ENCODE measurements at places on chromosomes 2 and 18. TPM values are rescaled to one million over a fixed set of nuclear protein-coding genes. Genes with fewer than 3 reads are reported as not detected.
A peak's percentile ranks its signal among the peaks of the same experiment; 100 is the strongest.

DNA sequence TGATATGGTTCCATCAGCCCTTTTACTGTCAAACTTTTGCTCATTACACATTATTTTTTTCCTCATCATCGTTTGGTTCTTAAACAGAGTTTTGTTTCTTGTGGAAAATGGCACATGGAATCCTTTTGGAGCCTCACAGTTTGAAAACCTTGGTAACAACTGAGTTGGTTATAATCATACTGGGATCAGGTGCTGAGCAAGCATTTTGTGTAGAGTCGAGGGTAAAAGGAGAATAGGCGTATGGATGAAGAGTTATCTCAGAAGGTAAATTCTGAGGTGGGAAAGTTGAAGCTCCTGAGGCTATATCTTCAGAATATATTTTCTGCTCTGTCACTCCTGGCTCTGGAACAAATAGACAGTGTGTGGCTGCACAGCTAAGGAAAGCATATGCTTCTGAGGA lies 274.0 kb upstream of the DSEL start:
- no peaks in the 10 kb centered on the region for H3K27me3 ChIP-seq
- H3K36me3 ChIP-seq = no peaks in the 10 kb centered on the region
- H3K27ac ChIP-seq = no peak overlapping the region
- H3K4me1 ChIP-seq = no peaks in the 10 kb centered on the region
- DNase-seq = no peak

- H3K36me3 ChIP-seq = peaks cover 71% of the 10 kb centered on the region
- peak overlapping the region; percentile 14 for H3K4me3 ChIP-seq
- peaks cover 48% of the 10 kb centered on the region for H3K4me1 ChIP-seq
Observed at GRCh38 chr2:10655499-10656225, 34.1 kb downstream of the NOL10 start.

DNA sequence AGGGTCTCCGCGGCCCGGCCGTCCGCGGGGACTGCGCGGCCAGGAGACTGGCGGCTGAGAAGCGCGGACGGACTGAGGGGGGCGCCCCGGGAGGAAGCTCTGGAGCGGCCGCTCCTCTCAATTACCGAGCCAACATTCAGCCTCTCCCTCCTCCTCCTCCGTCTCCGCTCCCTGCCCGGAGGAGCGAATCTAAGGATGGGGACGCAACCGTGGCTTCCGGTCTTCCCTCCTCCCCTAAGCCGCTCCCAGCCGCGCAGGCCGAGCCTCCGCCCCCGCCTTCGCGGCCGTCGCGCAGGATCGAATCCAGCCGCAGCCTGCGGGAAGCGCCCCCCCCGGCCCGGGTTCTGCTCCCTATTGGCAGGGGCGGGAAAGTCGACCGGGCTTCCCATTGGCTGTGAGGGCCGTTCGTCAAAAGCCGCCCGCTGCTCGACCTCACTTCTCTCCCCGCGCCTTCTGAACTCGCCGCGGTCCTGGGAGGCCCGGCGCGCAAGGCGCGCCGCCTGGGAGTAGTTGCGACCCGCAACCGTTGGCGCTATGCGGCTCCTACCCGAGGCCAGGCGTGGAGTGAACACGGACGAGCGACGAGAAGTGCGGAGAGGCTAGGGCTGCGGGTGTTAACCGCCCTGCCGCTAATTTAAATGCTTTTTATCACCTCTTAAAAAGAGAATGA lies at the start of gene HNRNPLL:
Gene HNRNPLL (minus strand): TSS at position 197 of the 670 bp plus-strand sequence. CDS start 302 bp downstream, outside the sequence.
- peak within 1 kb of the TSS; percentile 97 for H3K4me3 ChIP-seq
- peaks cover 20% of the 10 kb centered on the region for H3K36me3 ChIP-seq

- no peak overlapping the region for H3K4me3 ChIP-seq
- H3K4me1 ChIP-seq = no peaks in the 10 kb centered on the region
- DNase-seq = peak; percentile 23
- H3K36me3 ChIP-seq = no peaks in the 10 kb centered on the region
Observed at GRCh38 chr18:11533942-11534496, 75.4 kb upstream of the SLC35G4 start.

The RIT2 gene
- total RNA-seq = not detected

The COX7A2L gene
- 88.4 TPM for total RNA-seq

GRCh38 chr2:178267660-178268059 lies 73.3 kb downstream of the OSBPL6 start:
- H3K27me3 ChIP-seq = peaks cover 8% of the 10 kb centered on the region
- H3K36me3 ChIP-seq = no peaks in the 10 kb centered on the region
- DNase-seq = no peak
- no peak overlapping the region for H3K4me3 ChIP-seq
- no peak overlapping the region for H3K27ac ChIP-seq

DNA sequence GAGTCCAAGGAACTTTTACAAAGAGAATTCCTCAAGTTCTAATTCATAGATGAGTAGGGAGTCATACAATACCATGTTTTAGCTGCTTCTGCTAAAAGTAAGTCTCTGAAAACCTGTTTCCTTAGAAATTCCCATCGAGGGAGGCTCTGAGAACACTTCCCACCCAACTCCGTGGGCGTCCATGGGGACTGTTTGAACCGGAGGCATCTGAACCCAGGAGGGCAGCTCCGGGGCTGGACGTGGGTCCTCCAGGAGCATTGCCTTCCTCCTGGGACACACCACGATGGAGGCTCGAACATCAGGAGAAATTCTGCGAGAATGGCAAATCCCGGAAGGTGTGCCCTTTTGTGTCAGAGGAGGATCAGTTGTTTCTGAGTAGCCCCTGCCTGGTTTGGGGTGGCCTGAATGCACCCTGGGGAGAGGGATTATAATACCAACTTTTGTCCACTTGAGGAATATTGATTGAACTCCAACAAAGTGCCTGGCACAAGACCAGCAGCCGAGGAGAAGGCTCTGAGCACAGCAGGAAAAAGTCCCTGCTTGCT lies 327.5 kb upstream of the SALL3 start:
- no peaks in the 10 kb centered on the region for H3K27me3 ChIP-seq
- no peak for DNase-seq
- no peak overlapping the region for H3K4me3 ChIP-seq

DNA sequence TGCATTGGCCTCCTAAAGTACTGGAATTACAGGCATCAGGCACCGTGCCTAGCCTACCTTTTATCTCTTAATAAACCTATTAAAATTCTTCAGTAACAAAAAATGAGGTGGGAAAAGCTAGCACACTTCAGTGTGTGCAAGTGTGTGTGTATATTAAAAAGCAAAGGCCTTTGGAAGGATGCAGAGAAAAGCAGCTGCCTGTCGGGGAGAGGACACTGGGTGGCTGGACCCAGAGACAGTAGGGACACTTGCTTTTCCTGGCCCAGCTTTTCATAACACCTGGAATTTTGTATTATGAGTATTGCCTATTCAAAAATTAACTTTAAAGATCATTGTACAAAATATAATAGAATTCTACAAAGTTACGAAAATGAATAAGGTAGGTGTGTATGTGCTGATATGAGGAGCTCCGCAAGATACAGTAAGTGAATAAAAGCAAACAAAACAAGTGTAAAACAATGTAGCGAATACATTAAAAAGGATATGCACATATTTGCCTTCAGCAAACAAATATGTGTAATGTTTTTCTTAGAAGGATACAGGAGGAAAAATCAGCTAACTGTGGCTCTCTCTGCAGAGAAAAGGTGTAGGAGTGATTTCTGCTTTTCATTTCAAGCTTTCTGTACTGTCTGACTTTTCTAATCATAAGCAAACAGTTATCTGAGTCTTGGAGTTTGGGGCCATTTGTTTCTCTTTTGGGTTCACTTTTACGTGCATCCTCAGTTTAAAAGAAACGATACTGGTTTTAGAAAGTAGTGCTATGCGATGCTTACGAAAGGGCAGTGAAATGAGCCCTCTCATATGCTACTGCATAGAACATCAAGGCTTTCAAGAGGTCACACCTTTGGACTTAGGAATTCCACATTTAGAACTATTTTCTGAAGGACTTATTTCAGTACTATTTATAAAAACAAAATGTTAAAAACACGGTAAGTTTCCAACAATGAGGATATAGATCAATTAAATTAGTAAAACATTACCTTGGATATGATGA lies 70.8 kb downstream of the USP40 start:
- H3K4me1 ChIP-seq = peaks cover 2% of the 10 kb centered on the region
- no peak for DNase-seq
- H3K36me3 ChIP-seq = peaks cover 9% of the 10 kb centered on the region
- no peak overlapping the region for H3K4me3 ChIP-seq
- H3K27me3 ChIP-seq = no peaks in the 10 kb centered on the region
- H3K27ac ChIP-seq = no peak overlapping the region

- no peak overlapping the region for H3K27ac ChIP-seq
- DNase-seq = no peak
- no peaks in the 10 kb centered on the region for H3K36me3 ChIP-seq
- H3K4me1 ChIP-seq = no peaks in the 10 kb centered on the region
Observed at GRCh38 chr18:36629836-36630235, 199.0 kb downstream of the TPGS2 start.

DNA sequence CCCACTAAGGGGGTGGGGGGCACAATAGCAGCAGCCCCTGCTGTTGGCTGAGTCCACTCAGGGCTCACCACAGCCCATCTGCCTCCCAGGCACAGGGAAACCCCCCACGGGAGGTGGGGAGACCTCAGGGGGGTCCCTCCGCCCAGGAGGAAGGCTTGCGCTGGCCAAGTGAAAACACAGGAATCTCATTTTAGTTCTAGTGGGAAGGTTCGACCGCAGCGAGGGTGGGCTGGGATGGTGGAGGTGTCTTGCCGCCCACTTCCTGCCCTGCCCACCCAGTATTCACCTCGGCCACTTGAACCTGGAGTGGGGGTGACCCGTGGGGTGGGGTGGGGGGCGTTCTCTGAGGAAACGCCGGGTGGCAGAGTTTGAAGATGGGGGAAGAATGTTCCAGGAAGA lies 6.9 kb upstream of the BOK start:
- no peak for DNase-seq
- H3K36me3 ChIP-seq = no peaks in the 10 kb centered on the region
- H3K27ac ChIP-seq = no peak overlapping the region
- H3K27me3 ChIP-seq = peaks cover 22% of the 10 kb centered on the region
- H3K4me1 ChIP-seq = peaks cover 6% of the 10 kb centered on the region

The SLC4A3 gene
- total RNA-seq = not detected

The GTF2A1L gene
- not detected for total RNA-seq

The ASAP2 gene
- total RNA-seq = 0.83 TPM

- H3K36me3 ChIP-seq = no peaks in the 10 kb centered on the region
- no peak overlapping the region for H3K4me3 ChIP-seq
- no peak overlapping the region for H3K27ac ChIP-seq
- peaks cover 7% of the 10 kb centered on the region for H3K4me1 ChIP-seq
Observed at GRCh38 chr18:9330419-9330818, 4.2 kb upstream of the TWSG1 start.

- H3K4me1 ChIP-seq = no peaks in the 10 kb centered on the region
- H3K27ac ChIP-seq = no peak overlapping the region
- peaks cover 20% of the 10 kb centered on the region for H3K27me3 ChIP-seq
- H3K4me3 ChIP-seq = no peak overlapping the region
Observed at GRCh38 chr18:22728481-22729105, 204.5 kb upstream of the RBBP8 start.

The DSEL gene
- not detected for total RNA-seq

The PAX3 gene
- total RNA-seq = not detected

DNA sequence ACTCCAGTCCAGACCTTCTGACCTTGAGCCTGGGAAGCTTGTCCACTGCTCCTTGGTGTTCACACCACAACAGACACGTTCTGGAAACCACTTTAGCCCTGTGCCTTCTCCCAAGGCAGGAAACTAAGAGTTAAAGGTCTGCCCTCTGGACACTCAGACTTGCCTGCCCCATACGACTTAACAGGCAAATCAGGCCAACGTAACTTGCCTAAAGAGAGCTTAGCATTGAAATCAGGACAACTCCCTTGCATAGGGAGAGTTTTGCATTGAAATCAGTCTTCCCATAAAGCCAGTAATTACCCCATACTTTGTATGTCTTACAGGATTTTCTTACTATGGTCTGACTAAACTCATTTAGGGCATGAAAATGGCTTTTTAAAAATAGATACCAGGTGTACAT lies 18.5 kb downstream of the NFE2L2 start:
- peak overlapping the region; percentile 79 for H3K27ac ChIP-seq
- no peak overlapping the region for H3K4me3 ChIP-seq
- H3K27me3 ChIP-seq = no peaks in the 10 kb centered on the region

DNA sequence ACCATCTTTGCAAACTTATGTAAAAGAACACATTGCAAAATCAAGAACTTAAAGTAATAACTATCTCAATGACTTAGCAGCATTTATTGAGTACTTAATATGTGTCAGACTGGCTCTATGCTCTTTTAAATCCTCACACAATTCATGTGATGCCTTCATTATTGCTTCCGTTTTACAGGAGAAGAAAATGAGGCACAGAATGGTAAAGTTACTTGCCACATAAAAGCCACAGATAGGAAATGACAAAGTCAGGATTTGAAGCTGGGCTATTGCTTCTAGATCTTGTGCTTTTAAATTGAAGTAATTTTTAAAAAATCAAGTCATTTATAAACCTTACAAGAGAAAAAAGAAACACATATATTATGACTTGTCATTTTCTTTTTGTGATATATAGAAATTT lies 174.2 kb downstream of the WDR7 start:
- DNase-seq = no peak
- H3K4me1 ChIP-seq = no peaks in the 10 kb centered on the region
- no peaks in the 10 kb centered on the region for H3K27me3 ChIP-seq
- H3K36me3 ChIP-seq = peaks cover 3% of the 10 kb centered on the region

- peaks cover 14% of the 10 kb centered on the region for H3K36me3 ChIP-seq
- H3K4me3 ChIP-seq = peak overlapping the region; percentile 72
- H3K27ac ChIP-seq = peak overlapping the region; percentile 87
- peak; percentile 63 for DNase-seq
- H3K27me3 ChIP-seq = peaks cover 13% of the 10 kb centered on the region
- peaks cover 39% of the 10 kb centered on the region for H3K4me1 ChIP-seq
Observed at GRCh38 chr2:74552914-74553811, 579 bp downstream of the LOXL3 start.

DNA sequence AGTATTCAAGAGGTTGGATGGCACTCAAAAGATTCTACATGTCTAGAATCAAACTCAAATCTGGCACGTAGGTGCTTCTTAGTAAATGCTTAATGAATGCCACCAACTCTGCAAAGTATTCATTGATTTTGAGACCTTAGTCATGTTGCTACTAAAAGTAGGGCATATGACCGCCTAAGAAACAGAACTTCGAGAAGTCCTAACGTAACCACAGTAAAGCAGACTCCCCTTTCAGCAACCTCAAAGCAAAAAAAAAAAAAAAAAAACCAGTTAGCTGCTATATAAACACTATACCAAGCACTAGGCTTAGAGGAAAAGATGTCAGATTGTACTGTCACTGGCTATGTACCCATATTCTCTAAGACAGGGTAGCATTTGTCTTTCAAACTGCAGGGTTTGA lies 33.9 kb downstream of the PTCD3 start:
- no peak for DNase-seq
- H3K27me3 ChIP-seq = no peaks in the 10 kb centered on the region
- H3K27ac ChIP-seq = peak overlapping the region; percentile 25
- peaks cover 77% of the 10 kb centered on the region for H3K36me3 ChIP-seq

The B3GNT7 gene
- total RNA-seq = not detected

GRCh38 chr2:95359031-95359430 lies 43.5 kb upstream of the FAHD2A start:
- DNase-seq = no peak
- H3K36me3 ChIP-seq = no peaks in the 10 kb centered on the region
- peaks cover 4% of the 10 kb centered on the region for H3K27me3 ChIP-seq
- H3K4me3 ChIP-seq = no peak overlapping the region
- no peak overlapping the region for H3K27ac ChIP-seq
